ENCODE measurements at places on chromosomes 2 and 18. TPM values are rescaled to one million over a fixed set of nuclear protein-coding genes. Genes with fewer than 3 reads are reported as not detected.

The BIRC6 gene
- 21.2 TPM for total RNA-seq

The ERICH2 gene
- total RNA-seq = not detected

The CELF4 gene
- total RNA-seq = not detected

The AMER3 gene
- total RNA-seq = not detected

The RIOK3 gene
- total RNA-seq = 26.1 TPM

The NXPH2 gene
- not detected for total RNA-seq

The C2orf80 gene
- total RNA-seq = not detected

The BOLL gene
- not detected for total RNA-seq

The GALR1 gene
- not detected for total RNA-seq

The CAVIN2 gene
- 28.5 TPM for total RNA-seq

The SCG2 gene
- 3.0 TPM for total RNA-seq

The CYP27A1 gene
- total RNA-seq = 15.9 TPM

The GRB14 gene
- total RNA-seq = not detected

The ANKRD30BL gene
- total RNA-seq = not detected

The ANKRD23 gene
- 0.89 TPM for total RNA-seq

The TUBA3D gene
- not detected for total RNA-seq

The REG3G gene
- total RNA-seq = not detected

The PLEKHH2 gene
- total RNA-seq = 1.2 TPM

The CAPN14 gene
- under 0.01 TPM for total RNA-seq

The MDH1B gene
- 0.34 TPM for total RNA-seq

The IGFBP5 gene
- 13.7 TPM for total RNA-seq

The MARCO gene
- not detected for total RNA-seq

The CDK5R2 gene
- not detected for total RNA-seq

The KIAA2012 gene
- not detected for total RNA-seq

The LYG2 gene
- not detected for total RNA-seq

The RUFY4 gene
- total RNA-seq = not detected

The DIPK1C gene
- total RNA-seq = not detected

All from bronchus fibroblast of lung (primary cell).